ENCODE measurements at places on chromosomes 4 and X.

DNA sequence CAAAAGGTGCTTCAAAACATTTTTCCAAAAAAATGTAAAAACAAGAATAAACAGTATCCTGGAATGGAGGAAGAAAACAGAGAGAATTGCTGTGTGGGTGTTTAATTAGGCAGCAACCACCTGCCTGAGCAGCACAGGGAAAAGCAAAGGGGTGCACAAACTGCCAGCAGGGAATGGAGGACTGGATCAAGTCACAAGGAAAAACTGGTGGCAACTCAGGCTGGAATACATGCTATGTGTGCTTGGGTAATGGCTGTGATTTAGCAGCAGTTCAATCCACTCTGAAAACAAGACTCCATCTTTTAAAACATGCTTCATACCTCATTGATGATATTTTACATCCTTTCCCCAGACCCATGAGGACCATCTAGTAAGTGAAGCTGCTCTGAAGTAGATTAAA lies 179.5 kb downstream of the HS6ST2 start:
- no peak for DNase-seq

DNA sequence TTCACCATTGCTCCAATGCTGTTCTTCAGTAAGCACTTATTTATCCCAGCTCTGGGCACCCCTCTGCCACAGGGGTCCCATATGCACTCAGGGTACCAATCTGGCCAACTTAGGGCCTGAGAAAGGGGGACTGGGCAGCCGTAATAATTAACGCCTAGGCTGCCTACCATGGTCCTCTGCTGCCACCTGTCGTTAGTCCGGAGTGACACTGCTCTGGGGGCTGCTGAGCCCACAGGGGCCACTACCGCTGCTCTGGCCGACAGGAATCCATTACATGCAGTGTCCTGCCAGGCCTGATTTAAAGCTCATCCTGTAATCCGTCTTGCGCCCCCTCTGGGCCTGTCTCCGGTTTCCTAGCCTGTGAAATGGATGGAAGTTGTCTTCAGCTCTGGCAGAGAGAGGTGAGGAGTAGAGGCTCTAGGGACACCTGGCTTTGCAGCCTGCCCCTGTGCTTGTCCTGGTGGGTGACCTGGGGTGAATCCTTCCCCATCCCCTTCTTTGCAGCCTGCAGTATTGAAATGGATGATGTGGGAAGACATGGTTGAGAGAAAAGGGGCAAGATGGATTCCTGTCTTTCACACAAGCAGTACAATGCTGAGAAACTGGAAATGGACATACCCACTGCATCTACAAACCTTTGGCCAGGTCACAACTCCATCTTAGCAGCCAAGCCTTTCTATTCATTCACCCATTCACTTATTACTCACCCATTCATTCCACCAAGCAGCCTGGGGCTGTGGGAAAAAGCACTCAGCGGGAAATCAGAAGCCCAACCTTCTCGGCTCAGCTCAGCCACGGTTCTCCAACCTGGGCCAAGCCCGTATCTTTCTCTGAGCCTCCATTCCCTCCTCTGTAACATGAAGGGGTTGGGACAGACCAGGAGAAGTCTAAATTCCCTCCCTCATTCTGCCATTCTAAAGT lies 116.3 kb upstream of the NALF2 start:
- DNase-seq: no peak

DNA sequence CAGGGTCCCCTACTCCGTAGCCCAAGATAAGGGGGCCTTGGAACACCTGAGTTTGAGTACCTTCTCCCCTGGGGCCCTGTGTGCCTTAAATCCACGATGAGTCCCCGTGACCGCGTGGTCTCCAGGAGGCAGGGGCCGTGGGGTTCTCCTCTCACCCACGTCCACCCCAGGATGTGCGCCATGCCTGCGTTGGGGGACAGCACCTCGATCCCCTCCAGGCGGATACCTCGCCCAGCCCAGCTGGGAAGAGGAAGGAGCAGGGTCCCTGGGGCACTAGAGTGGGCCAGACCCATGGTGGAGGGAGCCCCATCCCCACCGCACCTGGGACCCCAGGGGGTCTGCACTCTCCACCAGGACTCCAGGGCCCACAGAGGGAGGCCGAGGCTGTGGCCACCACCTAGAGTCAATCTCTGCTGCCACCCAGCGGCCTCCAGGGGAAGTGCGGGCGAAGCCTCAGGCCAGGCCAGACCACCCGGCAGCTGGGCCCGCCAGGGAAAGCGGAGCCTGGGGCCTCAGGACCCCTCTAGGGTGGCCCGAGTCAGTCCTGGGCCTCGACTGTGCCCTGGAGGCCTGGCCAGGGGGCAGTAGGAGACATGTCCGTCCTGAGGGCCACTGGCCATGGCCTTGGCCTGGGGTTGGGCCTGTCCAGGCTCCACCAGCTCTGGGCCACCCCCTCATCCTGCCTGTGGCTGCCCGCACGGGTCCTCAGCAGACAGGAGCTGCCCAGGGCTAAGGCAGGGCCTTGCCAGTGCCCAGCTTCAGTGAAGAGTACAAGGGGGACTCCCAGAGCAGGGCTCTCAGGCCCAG lies 55.0 kb downstream of the FAM53A start:
- no peak for DNase-seq

GRCh38 chrX:7294483-7294882 lies 146.5 kb upstream of the PUDP start:
- DNase-seq: no peak

- DNase-seq: no peak
Measured at GRCh38 chrX:150983521-150984168, 510 bp downstream of the HMGB3 start.

DNA sequence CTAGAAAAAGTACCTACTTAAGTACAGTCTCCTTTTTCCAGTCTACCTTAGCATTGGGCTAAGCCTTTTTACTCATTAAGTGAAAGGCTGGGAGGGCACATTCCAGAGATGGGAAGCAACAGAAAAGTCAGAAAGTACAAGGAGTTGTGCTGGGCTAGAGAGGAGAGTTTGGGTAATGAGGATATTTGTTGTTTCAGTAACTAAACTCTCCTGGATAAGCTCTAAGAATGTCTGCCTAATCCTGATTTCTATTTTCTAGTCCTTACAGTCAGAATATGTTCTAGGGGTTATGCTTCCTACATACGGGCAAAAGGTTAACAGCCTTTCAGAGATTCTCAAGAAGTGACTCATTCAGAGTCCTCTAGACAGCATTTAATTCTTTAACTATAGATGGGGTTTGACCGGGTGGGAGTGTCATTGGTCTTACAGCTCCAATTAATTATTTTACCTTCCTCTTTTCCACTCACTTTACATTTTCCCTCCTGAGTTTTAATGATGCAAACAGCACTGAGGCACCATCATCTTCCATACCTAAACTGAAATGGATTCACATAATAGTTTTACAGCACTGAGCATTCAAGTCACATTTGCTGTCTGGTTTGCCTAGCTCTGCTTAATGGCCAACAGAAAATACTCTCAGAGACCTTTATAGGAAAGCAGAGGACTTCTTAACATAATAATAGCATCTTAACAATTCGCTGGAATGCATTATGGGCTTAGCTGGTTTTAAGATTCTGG lies 42.9 kb downstream of the USP26 start:
- DNase-seq: no peak

GRCh38 chrX:125150231-125150630 lies 169.4 kb upstream of the TEX13C start:
- DNase-seq: no peak

DNA sequence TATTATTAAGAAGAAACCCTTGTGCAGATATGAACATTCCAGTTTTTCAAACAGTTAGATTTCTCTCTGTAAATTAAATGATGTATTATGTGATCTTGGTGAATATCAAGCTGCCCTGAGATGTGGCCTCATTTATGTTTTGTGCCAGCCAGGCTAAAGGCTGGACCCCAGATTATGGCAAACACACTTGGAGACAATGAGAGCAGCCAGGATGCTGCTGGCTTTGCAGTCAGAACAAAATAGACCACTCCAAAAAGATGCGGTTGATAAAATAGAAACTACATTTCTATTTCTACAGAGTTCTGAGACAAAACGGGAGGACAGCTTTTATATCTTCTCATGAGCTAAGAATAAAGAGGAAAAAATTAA lies 296.5 kb downstream of the PPP3CA start:
- no peak for DNase-seq

DNA sequence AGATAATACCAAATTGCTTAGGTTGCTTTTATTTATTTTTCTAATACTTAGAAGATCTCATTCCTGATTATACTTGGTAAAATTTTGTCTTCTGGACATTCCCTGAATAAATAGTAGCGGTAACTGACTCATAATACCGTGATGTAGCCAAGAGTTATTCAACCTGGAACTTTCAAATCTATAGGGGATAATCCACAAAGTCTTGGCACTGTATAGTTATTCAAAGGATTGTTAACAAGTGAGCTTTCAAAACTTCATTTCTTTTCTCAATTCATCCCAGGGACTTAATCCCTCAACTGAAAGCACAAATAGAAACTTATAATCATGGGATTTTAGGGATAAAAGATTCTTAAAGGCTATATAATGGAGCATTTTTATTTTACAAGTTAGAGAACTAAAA lies 1383.3 kb downstream of the FAM133A start:
- DNase-seq: no peak

Data from HFF-Myc (cell line).